ENCODE measurements at places on chromosomes 7 and 10. TPM values are rescaled to one million over a fixed set of nuclear protein-coding genes. Genes with fewer than 3 reads are reported as not detected.

The FRMD4A gene
- total RNA-seq, result 0.09 TPM

DNA sequence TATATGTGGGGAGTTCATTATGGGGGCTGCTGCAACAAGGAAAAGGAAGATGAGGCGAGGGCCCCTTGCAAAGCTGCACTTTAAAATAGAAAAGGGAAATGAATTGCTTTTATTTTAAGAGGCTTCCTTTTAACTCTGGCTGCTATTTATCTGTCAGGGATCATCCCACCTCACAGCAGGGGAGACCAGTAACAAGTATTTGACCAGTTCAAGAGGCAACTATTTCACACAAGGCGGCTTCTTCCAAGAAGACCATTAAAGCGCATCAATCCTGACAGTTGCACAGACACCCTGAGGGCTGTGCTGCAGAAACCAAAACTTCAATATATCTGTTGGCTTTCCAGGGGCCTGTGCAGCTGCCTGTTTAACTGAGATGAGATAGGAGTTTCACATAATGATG, 1009.2 kb downstream of the SORCS3 start:
- no peak for DNase-seq

The PTPN20 gene
- not detected for total RNA-seq

DNA sequence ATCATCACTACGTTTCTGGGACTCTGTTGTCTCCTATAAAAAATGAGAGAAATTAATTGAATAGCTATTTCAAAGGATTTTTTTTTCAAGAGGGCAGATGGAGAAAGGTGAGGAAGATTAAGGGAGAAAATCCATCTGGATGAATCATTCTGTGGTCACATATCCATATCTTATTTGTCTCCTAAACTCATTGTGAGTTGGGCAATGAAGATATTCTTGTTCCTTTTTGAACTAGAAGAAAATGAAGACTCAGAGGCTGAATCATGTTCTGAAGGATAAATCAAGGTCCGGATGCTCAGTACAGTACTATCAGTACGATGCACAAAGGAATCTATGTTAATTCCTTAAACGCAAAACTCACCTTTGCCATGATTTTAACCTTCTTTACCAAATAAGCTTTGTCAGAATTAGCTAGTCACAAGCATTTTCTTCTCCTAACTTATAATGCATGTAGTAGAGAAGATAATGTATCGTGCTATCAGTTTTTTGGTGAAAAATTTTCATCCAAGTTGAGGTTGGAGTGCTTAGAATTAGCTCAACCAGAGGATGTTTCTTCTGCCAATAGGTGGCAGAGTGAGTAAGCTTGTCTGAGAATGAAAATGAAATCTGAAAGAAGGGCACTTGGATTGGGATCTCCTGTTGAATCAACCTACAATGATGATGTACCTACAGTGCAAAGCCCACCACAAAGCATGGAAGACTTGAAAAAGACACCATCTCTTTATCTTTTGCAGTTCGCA, 446.9 kb downstream of the KIF20B start:
- DNase-seq, result peak; percentile 3

GRCh38 chr10:33204031-33204430, 130.4 kb downstream of the NRP1 start:
- DNase-seq, result no peak

The SLC18A2 gene
- not detected for total RNA-seq

DNA sequence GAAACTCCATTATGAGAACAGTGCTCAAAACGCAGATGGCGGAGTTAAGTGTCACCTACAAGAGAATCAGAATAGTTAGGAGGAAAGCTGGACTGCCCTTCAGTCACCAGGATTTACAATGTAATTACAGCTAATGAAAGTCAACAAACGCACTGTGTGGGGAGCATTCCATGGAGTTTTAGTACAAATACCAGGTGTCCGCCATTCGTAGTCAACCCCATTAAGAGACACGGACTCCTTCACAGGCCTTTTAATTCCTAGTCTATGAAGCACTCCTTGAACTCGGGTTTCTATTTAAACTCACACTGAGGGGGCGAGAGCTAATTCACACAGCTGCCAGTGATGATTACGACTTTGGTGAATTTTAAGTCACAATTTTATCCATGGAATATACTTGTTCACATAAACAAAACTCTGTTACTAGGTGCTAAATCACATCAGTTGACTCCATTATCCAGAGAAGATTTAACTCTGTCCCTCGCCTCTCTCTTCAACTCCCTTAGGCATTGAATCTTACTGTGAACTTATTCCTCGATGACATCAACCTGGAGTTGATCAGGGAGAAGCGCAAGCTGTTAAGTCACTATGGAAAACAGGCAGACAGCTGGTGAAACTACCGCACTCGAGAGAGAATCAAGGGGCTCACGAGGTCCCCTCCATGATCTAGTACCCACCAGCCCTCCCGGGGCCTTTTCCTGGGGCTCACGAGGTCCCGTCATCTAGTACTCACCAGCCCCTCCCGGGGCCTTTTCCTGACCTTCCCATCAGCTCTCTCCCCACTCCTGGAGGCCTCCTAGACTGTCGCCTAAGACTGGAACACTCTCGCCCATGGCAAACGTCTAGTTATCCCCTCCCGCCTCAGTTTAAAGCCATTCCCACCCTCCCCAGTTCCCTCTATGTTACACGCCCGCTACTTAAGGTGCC, 1.5 kb downstream of the ZFAND2A start:
- peak; percentile 42 for DNase-seq

The CARD11 gene
- total RNA-seq, result not detected

DNA sequence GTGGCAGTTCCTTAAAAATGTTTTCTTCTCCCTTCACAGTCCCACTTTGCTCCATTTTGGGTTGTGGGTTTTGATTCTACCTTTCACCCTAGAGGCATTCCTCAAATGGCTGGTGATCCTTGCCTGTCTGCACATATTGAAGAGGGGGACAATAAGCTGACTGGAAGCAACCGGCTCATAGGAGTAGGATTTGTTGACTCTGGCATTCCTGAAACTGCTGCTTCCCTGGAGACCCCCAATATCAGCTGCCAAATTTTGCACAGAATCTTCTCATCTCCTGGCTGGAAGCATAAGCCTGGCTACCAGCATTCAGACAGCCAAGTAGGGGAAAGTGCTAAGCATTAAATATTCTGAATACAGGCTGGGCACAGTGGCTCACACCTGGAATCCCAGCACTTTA, 53.7 kb downstream of the KIF5B start:
- DNase-seq, result no peak

- peak; percentile 51 for DNase-seq
These were observed 104.3 kb downstream of the TRIM24 start for GRCh38 chr7:138564365-138564764.

The SOSTDC1 gene
- not detected for total RNA-seq

The PTPRN2 gene
- 1.7 TPM for total RNA-seq

DNA sequence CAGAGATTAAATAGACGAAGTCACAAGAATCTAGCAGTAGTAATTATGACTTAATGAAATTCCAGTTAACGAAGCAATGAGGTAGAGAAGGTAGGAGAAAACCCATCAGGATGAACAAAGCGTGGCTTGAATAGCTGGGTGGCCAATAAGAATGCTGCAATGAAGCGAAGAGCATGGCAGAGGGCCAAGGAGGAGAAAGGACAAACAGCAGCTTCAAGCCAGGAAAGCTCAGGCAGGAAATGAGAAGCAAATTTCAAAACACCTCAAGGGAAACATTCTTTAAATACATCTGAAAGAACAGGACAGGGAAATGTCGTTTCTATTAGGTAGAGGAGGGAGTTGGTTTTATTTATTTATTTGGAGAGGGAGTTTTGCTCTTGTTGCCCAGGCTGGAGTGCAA, 122.5 kb downstream of the KIAA1217 start:
- DNase-seq, result no peak

DNA sequence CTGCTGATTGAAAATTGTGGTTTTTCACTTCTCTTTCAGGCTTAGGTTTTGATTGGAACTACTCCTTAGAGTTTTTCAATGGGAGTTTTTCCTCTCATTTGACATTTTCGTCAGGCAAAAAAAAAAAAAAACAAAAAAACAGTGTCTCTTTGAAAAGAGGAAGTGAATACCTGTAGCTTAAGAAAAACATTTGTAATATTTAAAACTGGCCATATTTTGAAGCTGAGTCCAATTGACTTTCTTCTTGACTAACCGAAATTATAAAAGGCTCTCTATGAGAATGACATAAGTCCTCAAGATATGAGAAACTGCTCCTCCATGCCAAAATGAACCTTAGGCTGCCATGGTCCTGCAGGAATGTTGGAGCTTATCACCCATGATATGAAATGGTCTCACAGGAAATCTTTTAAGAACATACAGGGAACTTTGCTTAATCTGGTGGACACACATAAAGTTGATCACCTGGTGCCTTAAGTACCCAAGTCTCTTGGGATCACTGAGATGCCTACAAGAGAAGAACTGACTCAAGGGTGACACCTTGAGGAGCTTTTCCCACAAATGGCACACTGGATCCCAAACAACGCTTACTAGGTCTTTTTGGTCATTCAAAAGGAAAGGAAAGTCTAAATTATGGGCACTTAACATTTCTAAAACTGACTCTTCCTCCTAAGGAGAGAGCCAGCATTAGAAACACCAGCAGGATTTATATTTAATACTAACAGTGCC, 263.4 kb downstream of the CDC14C start:
- no peak for DNase-seq

DNA sequence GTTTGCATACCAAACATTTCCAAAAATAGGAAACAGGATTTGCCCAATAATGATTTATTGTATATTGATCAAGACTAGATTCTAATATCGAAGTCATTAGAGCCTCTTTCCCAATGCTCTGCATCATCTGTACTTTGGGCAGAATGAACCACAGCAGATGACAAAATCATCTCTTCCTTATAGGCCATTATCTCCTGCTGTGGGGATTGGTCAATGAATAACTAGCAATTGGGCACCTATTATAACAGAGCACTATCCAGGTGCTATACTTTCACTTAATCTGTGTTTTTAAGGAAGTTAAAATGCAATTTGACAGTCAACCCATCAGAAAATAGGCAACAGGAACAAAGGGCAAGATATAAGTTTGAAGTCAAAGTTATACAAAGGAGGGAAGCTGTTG, 290.3 kb downstream of the AHR start:
- DNase-seq, result no peak

- DNase-seq, result no peak
These were observed 23.4 kb downstream of the FAM107B start for GRCh38 chr10:14751014-14751896.

The NUTM2B gene
- total RNA-seq, result 0.27 TPM

The FXYD4 gene
- not detected for total RNA-seq

GRCh38 chr10:683448-684071, 5.9 kb downstream of the DIP2C start:
- no peak for DNase-seq

The MBL2 gene
- 9.2 TPM for total RNA-seq

GRCh38 chr7:69426705-69427104, 171.6 kb upstream of the AUTS2 start:
- DNase-seq, result no peak

- no peak for DNase-seq
These were observed 16.9 kb downstream of the PRKRIP1 start for GRCh38 chr7:102413091-102413490.

The MYH16 gene
- total RNA-seq, result 0.15 TPM

The FERD3L gene
- total RNA-seq, result not detected

The ELMO1 gene
- total RNA-seq, result not detected

DNA sequence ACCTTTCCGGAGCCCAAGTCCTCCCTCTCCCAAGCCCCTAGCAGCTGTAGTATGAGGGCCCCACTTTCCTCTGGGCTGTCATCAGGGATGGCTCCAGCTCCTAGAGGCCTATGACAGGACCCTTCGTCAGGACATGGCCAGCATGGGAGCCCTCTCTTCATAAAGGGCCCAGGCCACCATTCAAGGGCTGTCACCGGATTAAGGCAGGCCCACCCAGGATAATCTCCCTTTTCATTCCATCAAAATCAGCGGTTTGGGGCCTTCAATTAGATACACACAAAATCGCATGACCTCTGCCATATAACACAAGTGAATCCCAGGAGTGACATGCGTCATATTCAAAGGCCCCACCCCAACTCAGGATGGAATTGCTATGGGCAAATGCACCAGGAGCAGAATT, 12.2 kb upstream of the GDF10 start:
- DNase-seq, result no peak

- no peak for DNase-seq
These were observed 7.6 kb upstream of the PRKAG2 start for GRCh38 chr7:151884312-151885201.

The CAV2 gene
- total RNA-seq, result 0.09 TPM

- DNase-seq, result peak; percentile 35
These were observed 1.7 kb upstream of the CXCL12 start for GRCh38 chr10:44386546-44387052.

The UPK3BL1 gene
- 6.3 TPM for total RNA-seq

DNA sequence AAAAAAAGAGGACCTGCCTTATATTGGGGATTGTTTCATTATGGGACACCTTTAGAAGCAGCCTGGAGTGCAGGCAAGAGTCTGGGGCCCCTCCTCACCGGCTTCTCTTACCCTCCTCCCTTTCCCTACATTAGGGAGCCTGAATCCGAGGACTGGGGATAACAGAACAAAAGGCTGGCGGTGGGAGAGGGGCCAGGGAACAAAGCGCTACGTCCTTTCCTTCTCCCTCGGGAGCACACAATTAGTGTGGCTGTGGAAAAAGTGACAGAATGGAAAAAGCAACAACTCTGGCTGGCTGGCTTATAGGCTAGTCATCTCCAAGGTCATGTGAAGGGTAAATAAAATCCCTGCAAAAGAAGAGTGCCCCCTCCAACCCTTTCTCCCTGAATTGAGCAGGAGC, 74.7 kb downstream of the LSM5 start:
- DNase-seq, result no peak

The OR2A5 gene
- not detected for total RNA-seq

DNA sequence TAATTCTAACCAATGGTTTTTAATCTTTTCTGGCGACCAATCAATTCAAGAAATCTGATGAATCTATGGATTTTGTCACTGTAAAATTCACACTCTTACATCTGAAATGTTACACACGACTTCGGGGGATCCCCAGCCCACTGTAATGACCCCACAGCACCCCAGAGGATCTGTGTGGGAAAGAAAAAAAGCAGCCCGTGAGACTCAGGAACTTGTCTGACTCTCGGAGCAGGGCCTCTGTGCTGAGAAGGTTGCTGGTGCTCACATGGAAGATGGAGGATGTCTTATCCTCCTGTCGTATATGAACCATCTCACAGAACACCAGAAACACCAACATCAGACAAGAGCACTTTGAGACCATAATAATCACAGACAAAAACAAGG, 228.4 kb upstream of the INHBA start:
- no peak for DNase-seq

DNA sequence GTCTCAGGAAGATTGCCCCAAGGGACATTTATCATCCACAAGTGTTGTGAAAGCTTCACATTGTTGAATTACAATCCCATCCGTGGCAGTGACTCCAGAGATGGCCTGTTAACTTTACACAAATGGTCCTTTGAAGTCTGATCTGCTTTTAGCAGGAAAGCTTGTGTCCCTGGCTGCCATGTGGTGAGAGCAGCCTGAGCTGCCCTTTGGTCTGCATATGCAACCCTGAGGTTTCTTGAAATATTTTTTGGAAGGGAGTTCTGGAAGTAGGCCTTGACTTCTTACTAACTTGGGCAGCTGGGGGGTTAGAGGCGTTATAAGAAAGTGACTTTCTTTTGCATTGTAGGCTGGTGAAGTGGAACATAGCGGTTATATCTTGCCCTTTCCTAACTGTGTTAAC, 41.3 kb upstream of the FAM180A start:
- DNase-seq, result no peak

The TAS2R41 gene
- total RNA-seq, result not detected

The SPDYE5 gene
- total RNA-seq, result not detected

The SLC16A9 gene
- total RNA-seq, result 0.07 TPM

GRCh38 chr7:27247000-27247399, 4.4 kb downstream of the EVX1 start:
- no peak for DNase-seq

Data from HepG2 (cell line).